Stimulated activated CD4-positive, alpha-beta T cell treated with anti-CD3 and anti-CD28 coated beads, Interleukin-1b, Interleukin-23, amount 100 ng/mL, for 1 hour (primary cell): ENCODE measurements at places on chromosomes 6 and 20.

DNA sequence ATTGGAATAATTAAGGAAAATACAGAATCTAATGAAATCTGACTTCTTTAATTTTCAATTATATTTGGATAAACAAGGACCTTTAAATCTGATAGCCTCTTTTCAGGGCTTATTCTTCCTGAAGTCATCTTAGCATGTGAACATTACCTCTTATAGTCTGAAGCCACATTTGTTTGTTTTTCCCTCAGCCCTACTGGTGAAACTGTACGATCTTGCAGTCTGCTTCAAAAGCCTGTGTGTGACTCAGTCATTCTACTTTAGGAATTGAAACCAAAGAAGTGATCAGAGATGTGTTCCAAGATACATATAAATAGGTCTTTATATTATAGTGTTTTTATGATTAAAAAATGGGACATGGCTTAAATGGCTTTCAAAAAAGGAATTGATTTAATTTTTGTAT lies 67.5 kb downstream of the MACROD2 start:
- no peak for DNase-seq

- DNase-seq: no peak
Observed at GRCh38 chr6:165769884-165770283, 106.8 kb upstream of the PDE10A start.

- DNase-seq: no peak
Observed at GRCh38 chr6:113763876-113764275, 93.3 kb upstream of the MARCKS start.

GRCh38 chr20:24675651-24676352 lies 206.4 kb downstream of the SYNDIG1 start:
- DNase-seq: no peak

DNA sequence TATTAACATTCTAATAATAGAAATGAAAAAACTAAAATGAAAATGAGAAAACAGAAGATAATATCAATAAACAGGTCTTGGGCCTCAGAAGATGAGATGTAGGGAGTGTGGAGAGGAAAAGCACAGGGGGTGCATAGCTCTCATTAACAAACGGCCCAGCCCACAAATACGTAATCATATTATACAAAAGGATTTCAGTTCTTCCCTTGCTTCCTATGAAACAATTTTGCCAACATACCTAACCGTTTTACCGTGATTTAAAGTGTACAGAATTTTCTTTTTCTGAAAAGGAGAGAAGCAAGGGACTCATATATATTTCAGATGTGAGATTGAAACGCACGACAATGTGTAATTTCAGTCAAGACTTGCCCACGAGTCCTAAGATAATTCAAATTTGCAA lies 136.0 kb downstream of the HFE start:
- DNase-seq: no peak

- DNase-seq: no peak
Observed at GRCh38 chr6:24704468-24704867, 14.5 kb downstream of the C6orf62 start.

- DNase-seq: no peak
Observed at GRCh38 chr6:6024220-6024619, 17.5 kb upstream of the NRN1 start.

GRCh38 chr6:46378882-46379416 lies 112.3 kb downstream of the RCAN2 start:
- no peak for DNase-seq

GRCh38 chr20:32523613-32524213 lies 61.4 kb downstream of the NOL4L start:
- no peak for DNase-seq

GRCh38 chr20:40286975-40287531 lies 402.0 kb downstream of the MAFB start:
- no peak for DNase-seq

GRCh38 chr6:131419702-131420101 lies 153.3 kb upstream of the ARG1 start:
- no peak for DNase-seq

DNA sequence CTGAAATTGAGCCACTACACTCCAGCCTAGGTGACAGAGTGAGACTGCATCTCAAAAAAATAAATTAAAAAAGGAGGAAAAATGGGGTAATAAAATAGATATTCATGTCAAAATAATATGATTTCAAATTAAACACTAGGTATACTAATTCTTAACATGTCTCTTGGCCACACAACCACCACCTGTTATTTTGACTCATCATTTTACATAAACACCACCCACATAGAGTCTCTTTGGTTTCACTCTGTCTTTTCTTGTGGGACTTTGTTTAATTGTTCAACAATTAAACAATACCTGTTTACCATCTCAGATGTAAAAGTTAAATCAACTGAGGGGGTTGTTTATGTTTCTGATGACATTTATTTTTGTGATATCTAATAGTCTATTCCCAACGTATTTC lies 476.8 kb upstream of the ADGRB3 start:
- DNase-seq: no peak

GRCh38 chr6:29631860-29632731 lies 887 bp downstream of the GABBR1 start:
- DNase-seq: no peak

- no peak for DNase-seq
Observed at GRCh38 chr20:1241456-1241855, 15.6 kb downstream of the RAD21L1 start.

- no peak for DNase-seq
Observed at GRCh38 chr6:66662196-66662595, 955.2 kb upstream of the EYS start.

GRCh38 chr6:1498491-1499113 lies 109.2 kb downstream of the FOXF2 start:
- no peak for DNase-seq

DNA sequence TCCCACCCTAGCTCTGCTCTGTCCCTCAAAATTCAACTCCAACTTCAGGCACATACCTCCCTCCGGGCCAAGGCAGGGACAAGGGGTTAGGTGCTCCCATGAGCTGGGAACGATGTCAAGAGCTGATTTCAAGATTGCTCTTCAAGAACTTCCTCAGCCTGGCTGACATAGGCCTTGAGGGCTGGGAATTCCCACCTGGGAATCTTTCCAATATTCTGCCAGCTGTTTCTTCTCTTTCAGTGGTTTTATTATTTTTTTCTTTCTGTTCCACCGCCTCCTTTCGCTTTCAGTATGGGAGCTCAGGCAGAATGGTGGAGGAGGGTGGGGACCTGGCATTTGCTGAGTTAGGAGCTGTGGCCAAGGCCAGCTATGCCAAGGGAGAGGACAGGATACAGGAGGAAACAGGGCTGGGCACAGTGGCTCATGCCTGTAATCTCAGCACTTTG lies 33.7 kb downstream of the SRSF3 start:
- no peak for DNase-seq

- DNase-seq: no peak
Observed at GRCh38 chr6:141290941-141291721, 841.6 kb upstream of the GJE1 start.

DNA sequence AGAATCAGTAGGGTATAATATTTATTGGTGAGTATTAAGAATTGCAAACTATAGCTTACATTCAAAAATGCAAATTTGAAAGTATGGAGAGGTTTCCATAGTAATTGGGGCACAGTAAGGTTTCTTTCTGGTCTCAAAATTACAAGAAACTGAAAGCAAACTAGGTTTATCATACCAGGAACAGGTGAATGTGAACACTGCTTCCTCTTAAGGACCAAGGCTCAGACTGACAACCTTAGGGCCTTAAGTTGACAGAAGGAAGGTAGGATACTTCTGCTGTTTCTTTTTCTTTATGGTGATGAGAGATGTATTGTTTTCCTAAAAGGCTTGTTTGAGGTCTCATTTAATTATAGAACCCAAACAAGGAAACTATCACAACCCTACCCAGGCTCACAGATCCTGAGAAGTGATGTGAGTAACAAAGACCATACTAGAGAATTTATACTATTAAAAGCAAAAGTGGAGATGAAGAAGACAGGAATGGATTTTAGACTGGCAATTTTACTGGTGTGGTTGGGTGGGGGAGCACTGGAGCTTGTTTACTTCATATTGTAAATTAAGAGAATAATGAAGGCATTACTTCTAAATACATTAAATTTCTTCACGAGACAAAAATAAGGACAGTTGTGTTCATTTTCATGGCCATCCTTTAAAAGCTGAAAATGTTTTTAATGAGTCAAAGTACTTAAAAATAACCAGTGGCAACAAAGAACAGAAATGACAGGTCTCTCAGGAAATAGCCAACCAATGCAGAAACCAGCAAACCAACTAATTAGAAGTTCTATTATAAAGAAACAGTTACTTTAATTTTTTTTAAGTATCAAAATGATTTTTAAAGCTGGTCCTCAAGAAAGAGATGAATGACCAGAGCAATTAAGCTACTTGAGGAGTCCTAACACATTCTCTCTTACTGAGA lies 21.3 kb downstream of the STAU1 start:
- no peak for DNase-seq

DNA sequence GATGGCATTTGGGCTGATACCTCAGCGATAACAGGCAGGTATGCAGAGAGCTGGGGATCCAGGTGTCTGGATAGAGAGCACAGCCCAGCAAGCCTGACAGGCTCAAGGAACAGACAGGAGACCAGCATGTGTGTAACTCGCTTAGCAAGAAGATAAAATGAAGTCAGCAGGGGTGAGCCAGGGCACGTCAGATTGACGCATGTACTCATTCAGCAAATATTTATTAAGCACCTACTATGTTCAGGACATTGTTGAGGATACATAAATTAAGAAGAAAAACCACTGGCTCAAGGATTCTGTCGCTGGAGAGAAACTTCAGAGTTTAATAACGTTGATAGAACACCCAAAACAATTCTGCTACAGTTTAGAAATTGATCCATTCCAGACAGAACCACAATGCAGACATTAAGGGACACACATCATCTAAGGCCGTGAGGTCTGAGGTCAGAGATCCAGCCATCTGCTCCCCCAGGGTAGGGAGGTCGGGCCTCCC lies 1.0 kb upstream of the DUSP22 start:
- DNase-seq: no peak

DNA sequence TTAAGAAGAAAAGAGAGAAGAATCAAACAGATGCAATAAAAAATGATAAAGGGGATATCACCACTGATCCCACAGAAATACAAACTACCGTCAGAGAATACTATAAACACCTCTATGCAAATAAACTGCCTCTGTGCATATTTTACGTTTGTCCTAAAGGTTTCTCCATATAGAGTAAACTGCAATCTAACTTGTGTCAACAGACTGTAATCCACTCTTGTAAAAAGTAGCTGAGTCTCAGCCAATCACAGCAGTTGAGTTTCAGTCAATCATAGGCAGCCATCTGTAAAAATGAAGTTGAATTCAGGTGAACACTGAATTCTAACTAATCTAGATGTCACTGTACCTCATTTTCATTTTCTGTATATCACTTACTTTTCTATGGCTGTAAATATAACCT lies 112.2 kb upstream of the SYNCRIP start:
- DNase-seq: no peak

GRCh38 chr6:12719017-12719416 lies 2.5 kb downstream of the PHACTR1 start:
- no peak for DNase-seq

DNA sequence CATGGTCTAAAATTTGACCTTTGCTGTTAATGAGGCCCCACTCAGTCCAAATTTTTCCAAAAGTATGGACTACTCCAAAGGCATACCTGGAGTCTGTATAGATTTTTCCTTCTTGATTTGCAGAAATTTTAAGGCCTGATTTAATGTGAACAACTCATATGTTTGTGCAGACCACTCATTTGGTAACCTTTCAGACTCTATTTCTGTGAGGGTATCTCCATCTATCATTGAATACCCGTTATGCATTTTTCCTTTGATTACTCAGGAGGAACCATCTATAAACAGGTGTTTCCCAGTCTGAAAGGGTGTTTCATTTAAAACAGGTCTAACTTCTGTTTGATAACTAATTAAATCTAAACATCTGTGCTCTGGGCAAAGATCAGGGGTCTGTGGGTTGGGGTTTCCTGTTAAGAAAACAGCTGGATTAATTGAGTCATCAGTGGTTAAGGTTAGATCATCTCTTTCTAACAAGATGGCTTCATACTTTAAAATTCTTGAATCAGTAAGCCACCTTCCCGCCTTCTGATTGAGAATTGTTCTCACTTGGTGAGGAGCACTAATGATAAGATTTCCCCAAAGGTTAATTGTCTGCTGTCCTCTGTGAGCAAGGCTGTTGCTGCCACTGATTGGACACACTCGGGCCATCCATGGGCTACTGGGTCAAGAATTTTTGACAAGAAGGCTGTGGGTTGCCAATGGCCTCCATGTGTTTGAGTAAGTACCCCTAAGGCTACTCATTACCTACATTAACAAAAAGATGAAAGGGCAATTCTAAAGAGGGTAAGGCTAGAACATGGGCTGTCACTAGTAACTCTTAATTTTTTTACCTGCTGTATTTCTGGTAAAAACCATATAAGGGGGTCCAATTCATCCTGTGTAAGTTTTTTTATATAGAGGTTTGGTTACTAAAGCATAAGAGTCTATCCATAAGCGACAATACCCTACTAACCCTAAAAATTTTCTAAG lies 24.1 kb downstream of the HLA-B start:
- DNase-seq: no peak

GRCh38 chr20:46951405-46951804 lies 56.8 kb downstream of the EYA2 start:
- no peak for DNase-seq

DNA sequence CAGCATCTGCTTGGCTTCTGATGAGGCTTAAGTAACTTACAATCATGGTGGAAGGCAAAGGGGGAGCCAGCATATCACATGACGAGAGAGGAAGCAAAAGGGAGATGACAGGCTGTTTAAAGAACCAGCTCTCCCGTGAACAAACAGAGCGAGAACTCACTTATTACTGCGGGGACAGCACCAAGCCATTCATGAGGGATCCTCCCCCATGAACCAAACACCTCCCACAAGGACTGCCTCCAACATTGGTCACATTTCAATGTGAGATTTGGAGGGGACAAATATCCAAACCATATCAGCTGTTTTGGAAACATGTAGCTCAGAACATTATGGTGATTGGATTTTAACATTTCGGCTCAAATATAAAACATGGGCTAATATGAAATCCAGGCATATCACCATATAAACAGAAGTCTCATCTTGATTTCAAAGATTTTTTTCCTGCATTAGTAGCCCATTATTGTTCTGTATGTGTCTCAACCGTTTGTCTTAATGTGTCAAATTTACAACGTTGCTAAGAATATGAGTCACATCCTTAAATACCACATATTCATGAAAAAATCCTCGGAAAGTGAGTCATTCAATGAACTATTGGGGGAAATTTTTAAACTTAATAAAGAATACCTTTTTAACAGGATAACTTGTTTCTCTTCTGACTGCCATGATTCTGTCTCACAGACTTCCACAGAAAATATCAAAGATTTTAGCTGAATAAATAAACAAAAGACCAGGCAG lies 894.3 kb downstream of the TFAP2A start:
- no peak for DNase-seq

DNA sequence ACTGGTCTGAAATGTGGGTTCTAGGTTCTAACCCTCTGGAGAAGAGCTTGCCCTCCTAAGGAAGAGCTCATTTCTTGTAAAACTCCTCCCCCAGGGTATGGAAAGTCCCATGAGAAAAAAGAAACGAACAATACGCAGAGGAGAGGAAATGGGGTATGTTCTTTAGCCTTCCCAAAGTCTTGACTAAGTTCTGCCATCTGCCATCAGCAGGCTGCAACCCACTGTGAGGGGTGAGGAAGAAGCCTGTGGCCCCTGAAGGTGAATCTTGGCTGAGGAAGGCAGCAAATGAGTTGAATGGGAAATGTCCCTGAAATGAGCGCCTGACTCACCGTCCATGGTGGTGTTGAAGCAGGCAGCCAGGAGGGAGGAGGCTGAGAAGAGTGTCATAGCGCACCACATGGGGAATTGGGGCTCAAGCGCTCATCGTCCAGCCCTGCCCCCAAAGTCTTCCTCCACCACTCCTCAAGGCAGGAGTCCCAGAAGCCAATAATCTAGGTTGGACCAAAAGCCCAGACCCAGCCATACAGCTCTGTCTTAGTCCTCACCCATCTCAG lies 10.4 kb upstream of the MATN4 start:
- DNase-seq: no peak
